HT-29 (cell line): ENCODE measurements at places on chromosomes 1 and 21. TPM values are rescaled to one million over a fixed set of nuclear protein-coding genes. Genes with fewer than 3 reads are reported as not detected.

GRCh38 chr1:29460694-29461093, 224.4 kb downstream of the PTPRU start:
- DNase-seq: no peak

The NDC1 gene
- 28.8 and 29.5 TPM in 2 replicates for total RNA-seq

DNA sequence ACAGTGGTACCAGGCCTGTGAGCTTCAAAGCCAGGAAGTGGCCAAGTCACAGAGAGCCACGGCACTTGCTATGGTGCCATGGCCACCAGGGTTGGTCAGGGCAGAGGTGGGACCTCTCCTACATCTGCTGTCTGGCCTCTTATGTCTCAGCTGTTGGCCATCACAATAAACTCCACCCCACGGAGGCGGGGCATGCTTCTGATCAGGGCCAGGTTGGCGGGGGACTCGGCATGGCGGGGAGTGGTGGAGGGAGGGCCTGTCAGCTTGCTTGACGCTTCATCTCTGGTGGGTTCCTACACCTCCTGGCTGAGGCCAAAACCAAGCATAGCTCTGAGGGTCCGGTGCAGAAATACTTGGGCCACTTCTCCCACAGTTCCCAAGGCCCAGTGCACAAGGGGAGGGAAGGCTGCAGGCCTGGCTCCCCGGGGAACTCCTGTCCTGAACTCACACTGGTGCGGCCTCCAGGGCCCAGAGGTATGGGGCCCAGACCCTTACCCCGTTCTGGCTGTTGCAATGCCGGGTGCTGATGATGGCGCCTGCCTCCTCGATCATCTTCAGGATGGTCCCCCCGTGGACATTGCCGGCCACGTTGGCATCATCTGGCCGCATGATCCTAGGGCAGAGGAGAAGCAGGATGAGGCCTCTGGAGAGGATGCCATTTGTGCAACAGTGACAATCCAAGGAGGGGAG, 44.2 kb downstream of the ACOT7 start:
- DNase-seq: no peak

DNA sequence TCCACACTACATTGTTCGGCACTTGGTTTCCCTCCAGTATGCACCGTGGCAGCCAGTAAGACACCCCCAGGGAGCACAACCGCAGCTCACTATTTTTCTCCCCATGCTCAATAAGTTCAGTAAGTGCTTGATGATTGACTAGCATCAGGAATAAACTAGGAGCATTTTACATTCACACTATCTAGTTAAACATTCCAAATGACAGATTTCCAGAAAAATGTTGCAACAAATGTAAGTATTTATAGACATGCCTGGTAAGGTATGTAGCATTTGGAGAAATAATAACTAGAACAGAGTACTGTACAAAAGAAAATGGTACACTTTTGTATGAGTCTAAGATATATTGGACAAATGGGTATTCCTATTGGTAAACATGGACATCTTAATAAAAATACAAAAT, 92.9 kb downstream of the SLC45A1 start:
- DNase-seq: no peak

The SPRR2E gene
- not detected in 2 replicates for total RNA-seq

The NDUFS2 gene
- total RNA-seq: 90.6 and 122 TPM in 2 replicates

DNA sequence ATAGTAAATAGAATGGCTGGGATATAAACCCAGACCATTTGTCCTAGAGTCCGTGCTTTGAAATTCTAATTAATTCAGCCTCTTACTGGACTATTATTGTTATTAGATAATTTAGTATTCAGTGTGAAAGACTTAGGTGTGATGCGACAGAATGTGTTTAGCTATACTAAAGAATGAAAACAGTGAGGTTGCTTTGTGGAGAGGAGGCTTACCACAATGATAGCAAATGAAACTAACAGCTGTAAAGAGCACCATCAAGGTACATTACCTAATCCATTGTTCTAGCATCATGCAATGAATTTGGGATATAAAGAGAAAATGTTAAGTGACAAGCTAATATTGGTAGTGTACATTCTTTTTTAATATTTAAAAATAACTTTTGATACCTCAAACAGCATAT, 911.1 kb downstream of the KCNT2 start:
- DNase-seq: no peak

- DNase-seq: no peak
These were observed 187.3 kb downstream of the ATP6V1G3 start for GRCh38 chr1:198352975-198353695.

The FMO5 gene
- total RNA-seq: 1.4 TPM in 2 replicates
